ENCODE measurements at places on chromosomes 3 and 15.

DNA sequence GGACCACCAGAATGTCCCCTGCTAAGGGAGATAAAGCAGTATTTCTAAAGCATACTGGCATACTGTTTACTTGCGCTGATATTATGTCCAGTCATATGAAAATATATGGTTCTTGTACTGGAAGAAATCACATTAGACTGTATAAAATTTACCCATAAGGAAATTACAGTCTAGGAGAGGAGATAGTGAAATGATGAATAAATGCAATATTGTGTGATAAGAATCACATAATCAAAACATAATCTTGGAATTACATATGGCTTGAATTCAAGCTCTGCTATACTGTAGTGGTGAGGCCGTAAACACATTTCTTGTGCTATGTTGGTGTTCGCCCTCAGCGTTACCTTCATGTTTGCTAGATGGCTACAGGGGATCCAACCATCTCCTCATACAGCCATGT lies 20.7 kb upstream of the TGFBR2 start:
- DNase-seq: no peak

- peak; percentile 71 for DNase-seq
Observed at GRCh38 chr15:50315814-50316630, 39.0 kb downstream of the GABPB1 start.

DNA sequence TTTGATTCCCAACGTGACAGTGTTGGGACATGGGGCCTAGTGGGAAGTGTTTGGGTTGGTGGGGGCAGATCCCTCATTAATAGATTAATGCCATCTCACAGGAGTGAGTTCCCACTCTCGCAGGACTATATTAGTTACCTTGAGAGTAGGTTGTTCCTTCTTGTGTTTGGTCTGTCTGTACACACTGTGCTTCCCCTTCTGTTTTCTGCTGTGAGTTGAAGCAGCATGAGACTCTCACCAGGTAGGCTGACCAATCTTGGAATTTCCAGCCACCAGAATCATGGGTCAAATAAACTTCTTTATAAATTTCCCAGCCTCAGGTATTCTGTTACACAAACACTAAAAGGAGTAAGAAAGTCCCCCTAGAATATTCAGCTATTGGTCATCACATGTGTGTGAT lies 145.4 kb downstream of the ERC2 start:
- no peak for DNase-seq

DNA sequence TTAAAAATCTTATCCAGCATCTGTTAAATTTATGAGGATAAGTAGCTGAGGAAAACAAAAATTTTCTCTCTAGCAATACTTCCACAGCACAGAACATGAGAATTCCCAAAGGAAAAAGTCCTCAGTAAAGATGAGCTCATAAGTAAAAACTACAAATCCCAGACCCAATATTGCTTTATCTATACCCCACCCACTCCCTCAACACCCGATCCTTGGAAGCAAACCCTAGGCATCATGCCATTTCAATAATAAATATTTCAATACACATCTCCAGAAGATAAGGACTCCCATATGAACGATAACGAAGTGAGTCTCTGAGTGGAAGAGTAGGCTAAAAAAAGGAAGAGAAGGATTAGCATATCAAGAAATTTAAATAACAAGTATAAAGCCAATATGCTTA lies 8.3 kb upstream of the PRR20G start:
- DNase-seq: no peak

GRCh38 chr3:164478323-164478722 lies 600.0 kb downstream of the SI start:
- DNase-seq: no peak

- DNase-seq: peak; percentile 55
Observed at GRCh38 chr3:143016321-143016972, 15.1 kb downstream of the U2SURP start.

All from AML-193 (cell line).